Activated CD4-positive, alpha-beta T cell treated with anti-CD3 and anti-CD28 coated beads, Interleukin-2, Interleukin-6, amounts not matched to agents 100 ng/mL and 50 ng/mL, durations not matched to agents 16 hours and 8 hours (primary cell): ENCODE measurements at places on chromosomes 6 and 20.
A peak's percentile ranks its signal among the peaks of the same experiment; 100 is the strongest.

- DNase-seq, result peak; percentile 79
Measured at GRCh38 chr6:44704240-44705150, 317.0 kb downstream of the CDC5L start.

DNA sequence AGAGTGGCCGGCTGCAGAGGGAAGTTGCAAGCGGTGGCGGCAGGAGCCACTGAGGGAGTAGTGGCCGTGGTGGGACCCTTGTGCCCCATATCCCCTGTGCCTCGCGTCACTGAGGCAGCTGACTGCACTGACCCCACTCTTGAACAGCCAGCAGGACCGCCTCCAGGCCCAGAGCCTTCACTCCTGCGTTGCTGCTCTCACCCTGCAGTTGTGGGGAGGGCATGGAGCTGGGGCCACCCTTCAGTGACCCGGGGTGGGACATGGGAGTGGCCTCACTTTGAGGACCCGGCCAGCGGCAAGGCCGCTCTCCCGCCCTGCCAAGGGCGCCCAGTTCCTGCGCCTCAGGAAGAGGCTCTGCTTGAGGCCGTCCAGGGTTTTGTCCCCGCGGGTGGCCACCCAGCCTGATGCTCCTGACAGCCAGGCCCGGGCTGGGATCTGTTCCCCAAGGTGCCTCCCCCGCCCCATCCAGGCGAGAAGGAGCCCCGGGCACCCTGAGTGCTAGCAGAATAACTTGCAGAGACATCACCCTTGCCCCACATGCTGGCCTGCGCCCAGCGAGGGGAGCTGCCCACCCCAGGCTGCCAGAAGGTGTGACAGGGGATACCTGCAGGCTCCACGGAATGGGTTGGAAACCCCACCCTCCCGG is 44.4 kb downstream of the HLA-DRA start:
- no peak for DNase-seq

DNA sequence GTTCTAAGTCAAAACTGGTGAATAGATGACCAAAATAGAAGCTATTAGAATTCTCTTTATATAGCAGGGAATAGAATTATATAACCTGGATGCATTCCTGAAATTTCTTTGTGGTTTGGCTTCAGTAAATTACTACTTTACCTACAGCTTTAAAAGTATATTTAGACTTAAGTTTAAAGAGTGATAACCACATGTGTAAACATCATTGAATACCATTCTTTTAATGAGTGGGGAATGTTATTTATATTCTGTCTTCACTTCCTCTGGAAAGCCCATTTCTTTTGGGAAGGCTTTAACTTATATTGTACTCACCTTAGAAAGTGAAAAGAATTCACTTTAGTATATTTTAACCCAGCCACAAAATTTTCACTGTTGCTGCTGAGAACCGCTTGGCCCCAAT is 39.1 kb downstream of the PLEKHG1 start:
- no peak for DNase-seq

- DNase-seq, result peak; percentile 58
Measured at GRCh38 chr6:8086755-8087306, 15.5 kb downstream of the EEF1E1 start.

DNA sequence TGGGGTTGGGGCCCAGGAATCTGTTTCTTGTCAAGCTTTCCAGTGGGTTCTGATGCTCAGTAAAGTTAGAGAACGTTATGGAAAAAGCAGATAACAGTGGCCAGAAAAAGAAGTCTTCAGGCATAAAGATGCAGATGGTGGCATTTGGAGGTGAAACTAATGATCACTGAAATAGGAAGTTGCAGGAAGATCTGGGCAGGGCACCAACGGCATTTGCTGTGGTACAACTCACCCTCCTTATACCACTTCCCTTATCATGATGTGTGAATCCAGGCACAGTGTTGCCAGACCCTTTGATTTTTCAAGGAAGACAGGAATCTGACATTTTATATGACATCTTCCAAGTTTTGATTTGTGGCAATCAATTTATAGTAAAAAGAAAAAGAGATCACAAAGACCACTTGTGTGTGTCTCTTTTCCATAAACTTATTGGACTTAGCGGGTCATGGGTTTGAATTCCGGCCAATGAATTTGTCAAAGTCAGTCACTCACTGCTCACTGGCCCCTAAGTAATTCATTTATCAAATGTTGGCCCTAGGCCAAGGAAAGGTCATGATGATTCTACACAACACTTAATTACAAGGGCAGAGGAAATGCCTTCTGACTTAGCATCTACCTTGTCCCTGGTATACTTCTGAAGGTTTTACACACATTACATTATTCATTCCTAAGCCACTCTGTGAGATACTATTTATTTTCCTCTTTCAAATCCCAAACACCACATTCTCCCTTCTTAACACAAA is 37.6 kb downstream of the LAMP5 start:
- no peak for DNase-seq

DNA sequence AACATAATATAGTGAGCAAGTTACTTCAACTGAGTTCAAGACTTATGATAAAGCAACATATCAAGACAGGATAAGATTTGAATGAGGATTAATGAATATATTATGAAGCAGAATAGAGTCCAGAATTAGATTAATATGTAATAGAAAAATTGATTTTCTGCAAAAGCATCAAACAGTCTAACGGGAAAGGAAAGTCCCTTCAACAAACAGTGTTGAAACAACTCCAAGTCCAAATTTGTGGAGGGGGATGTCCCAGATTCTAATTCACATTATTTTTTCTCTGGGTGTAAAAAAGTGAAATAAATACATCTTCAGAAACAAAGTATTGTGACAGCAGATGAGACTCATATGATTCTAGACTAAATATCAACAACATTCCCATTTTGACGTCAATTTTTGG is 289.7 kb downstream of the C6orf118 start:
- DNase-seq, result no peak

DNA sequence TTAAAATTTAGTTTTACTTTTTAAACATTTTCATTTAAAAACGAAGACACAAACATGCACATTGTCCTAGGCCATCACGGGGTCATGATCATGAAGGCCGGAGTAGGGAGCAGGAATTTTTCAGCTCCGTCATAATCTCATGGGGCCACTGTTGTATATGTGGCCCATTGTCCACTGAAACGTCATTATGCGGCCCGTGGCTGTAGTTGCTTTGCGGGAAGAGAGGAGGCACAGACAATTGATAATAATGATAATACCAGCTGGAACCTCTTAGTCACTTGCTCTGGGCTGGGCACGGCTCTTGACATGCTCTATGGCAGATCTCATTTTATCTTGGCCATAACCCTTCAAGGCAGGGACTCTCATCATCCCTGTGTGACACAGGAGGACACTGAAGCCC is 56.5 kb upstream of the FNDC1 start:
- no peak for DNase-seq

DNA sequence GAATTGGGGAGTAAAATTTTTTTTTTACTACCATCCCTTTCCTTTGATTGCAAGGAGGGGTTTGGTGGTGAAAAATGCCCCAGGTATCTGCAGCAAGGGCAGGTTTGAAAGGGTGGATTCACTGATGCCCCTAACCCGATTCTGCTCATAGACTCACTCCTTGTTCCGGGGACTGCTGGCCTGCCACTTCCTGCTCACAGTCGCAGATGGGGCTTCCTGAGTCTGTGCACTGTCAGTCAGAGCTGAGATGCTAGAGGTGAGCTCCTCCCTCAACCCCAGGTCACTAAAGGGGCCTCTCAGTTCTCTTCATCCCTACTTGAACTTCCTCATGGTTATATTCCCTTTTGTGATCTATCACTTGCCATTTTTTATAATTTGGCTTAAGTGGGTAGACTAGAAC is 357.9 kb downstream of the FARS2 start:
- DNase-seq, result peak; percentile 18

DNA sequence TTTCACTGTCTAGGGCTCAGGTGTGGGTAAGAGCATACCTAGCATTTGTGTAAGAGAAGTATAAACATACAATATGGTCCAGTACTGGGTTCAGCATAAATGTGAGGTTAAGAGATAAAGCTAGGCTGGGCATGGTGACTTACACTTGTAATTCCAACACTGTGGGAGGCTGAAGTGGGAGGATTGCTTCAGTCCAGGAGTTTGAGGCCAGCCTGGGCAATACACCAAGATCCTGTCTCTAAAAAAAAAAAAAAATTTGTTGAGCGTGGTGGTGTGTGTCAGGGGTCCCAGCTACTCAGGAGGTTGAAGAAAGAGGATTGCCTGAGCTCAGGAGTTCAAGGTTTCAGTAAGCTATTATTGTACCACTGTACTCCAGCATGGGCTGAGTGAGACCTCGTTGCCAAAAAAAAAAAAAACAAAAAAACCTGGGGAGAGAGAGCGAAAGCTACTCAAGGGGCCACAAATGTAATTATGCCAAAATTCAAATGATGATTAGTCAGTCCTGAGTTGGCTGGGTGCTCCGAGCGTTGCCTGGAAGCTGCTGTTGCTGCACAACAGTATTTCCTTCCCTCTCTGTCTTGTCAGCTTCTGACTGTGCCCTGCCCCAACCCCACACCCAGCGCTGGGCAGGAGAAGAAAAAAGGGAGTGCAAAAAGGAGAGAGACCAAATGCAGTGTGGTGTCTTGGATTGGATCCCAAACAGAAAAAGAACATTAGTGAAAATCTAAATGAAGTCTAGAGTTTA is 24.0 kb downstream of the CMTR1 start:
- no peak for DNase-seq

GRCh38 chr20:35021831-35022230 is 66.2 kb downstream of the MYH7B start:
- DNase-seq, result no peak

DNA sequence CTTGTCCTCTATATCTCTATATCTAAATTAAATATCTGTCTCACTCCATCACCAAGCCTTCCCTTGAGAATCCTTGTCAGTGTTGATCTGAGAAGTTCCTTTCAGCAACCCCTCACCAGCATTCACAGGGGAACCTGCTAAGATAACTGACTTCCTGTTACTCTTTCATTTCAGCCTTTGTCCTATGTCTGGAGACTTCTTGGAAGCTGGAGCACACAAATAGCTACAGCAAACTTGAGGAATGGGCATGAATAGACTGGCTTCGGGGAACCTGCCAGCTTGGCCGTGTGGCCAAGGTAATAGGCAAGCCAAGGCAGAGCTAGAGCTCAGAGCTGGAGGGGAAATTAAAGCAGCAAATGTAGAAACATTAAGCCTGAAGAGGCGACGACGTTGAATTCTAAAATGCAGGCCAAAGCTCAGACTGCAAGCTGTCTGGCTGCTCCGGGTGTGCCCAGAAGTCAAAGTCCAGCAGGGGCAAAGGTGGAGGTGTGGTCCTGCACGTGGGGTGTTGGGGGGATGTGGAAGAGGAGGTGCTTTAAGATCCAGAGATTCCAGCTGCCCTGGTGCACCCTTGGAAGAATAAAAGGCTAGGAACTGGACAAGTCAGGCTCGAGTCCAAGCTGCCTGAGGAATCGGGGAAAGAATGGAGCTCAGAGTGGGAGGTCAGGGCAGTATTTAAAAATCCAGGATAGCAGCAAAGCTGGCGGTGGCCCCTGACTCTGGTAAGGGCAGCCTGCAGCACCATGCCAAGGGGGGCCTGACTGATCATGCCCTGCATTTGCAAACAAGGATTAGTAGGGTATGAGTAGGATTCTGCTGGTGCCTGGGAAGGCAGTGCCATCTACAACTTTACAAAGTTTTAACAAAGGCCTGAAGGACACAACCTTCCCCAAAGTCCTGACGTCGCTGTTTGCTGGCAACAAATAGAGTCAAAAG is 185.0 kb upstream of the SGK1 start:
- DNase-seq, result no peak

DNA sequence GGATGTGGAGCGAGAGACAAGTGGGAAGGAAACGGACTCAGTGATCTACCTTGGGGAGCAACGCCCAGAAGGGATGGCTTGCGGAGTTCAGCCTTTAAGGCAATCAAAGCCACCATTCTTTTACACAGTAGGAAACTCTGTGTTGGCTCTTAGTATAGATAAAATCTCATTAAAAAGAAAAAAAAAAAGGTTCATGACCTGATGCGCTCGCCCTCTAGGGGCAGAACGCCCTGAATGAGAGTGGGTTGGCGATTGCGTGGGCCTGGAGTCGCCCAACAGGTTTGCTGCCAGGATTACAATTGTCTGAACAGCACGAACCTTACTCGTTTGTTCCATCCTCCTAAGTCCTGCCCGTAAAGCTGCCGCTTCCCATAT is 1.2 kb downstream of the TPD52L1 start:
- peak; percentile 12 for DNase-seq

- peak; percentile 76 for DNase-seq
Measured at GRCh38 chr6:13375360-13375878, 47.1 kb upstream of the TBC1D7 start.

DNA sequence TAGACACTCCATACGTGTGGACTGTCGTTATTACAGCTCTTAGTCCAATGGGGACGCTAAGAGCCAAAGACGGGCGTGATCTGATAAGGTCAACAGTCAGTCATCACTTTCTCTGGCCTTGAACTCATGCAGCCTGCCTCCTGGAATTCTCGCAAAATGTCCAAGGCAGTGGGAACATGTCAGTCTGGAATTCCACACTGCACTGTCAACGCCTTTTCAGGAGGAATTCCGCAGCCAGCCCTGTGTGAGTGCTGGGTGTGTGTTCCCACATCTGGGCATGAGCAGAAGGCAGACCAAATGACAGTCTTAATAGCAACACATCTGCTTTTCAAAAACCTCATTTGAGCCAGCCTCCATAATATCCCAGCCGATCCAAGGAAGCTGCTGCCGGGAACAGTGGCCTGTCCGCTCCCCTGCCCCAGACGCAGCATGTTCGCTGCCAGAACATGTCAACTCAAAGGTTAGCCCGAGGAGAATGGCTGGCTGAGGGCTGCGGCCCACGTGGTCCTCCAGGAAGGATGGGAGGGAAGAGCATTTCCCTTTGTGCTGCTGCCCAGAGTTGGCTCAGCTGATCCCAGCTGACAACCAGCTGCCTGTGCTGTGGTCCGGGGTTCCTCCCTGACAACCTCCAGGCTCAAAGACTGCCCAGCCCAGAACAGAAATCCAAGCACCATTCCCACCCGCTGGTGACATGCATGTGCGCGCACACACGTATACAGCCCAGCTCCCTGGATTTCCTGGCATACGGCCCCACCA is 103.1 kb downstream of the SULF2 start:
- no peak for DNase-seq
